ENCODE measurements at places on chromosomes 2 and 18.
A peak's percentile ranks its signal among the peaks of the same experiment; 100 is the strongest.

- DNase-seq = no peak
These were observed 117.0 kb downstream of the GRB14 start for GRCh38 chr2:164504253-164504652.

- no peak for DNase-seq
These were observed 88.0 kb downstream of the FTCDNL1 start for GRCh38 chr2:199762963-199763362.

GRCh38 chr18:41155910-41156851 lies 798.9 kb upstream of the PIK3C3 start:
- no peak for DNase-seq

DNA sequence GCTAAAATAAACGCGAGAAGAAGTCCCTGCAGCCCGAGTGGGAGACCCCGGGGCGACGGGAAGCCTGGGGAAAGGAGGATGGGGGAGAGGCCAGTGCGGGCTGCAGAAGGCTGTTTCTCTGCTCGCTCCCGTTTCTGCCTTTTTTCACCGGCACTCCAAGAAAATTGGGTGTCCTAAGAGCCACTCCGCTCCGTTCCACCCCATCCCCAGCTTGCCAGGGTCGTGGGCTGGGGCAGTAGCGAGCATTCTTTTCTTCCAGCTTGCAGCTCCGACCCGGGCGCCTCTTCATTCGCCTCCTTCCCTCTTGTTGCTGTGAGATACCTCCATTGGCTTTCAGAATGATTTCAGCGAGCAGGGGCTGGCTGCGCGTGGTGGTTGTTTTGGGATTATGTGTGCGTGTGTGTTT lies 1.1 kb downstream of the HOXD3 start:
- DNase-seq = no peak

- DNase-seq = peak; percentile 94
These were observed 54.7 kb downstream of the BCL2 start for GRCh38 chr18:63264871-63265270.

DNA sequence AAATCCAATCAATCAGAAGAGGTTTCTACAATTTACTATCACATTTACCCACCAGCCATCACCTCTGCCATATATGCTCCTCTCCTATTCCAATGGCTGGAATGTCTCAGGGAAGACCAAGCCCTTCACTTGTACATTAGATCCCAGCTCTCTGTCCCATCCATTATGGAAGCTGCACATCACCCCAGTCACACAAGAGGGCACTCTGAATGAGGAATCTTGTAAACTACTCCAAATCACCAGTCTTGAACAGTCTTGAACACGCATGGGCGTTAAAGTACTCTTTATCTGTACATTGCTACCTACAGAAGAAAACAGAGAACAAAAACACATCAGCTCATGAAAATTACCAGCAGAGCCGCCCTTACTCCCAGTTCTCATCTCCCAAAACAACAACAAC lies 38.7 kb downstream of the ZC3H8 start:
- no peak for DNase-seq

DNA sequence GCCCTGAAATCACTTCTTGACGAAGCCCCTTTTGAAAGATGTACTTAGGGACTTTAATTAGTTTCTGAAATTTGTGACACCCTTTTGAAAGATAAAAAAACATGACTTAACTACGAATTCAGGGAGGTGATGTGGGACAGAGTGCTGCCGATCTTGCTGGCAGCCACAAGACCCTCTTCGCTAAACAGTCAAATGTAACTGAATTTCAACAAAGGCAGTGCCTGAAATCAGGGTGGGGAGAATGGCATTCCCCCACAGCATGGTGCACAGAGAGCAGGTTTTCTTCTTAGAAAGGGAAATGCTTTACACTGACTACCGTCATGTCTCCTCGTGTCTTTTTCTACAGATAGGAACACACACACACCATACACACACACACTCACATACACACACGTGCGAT lies 640.2 kb upstream of the POU3F3 start:
- DNase-seq = no peak

DNA sequence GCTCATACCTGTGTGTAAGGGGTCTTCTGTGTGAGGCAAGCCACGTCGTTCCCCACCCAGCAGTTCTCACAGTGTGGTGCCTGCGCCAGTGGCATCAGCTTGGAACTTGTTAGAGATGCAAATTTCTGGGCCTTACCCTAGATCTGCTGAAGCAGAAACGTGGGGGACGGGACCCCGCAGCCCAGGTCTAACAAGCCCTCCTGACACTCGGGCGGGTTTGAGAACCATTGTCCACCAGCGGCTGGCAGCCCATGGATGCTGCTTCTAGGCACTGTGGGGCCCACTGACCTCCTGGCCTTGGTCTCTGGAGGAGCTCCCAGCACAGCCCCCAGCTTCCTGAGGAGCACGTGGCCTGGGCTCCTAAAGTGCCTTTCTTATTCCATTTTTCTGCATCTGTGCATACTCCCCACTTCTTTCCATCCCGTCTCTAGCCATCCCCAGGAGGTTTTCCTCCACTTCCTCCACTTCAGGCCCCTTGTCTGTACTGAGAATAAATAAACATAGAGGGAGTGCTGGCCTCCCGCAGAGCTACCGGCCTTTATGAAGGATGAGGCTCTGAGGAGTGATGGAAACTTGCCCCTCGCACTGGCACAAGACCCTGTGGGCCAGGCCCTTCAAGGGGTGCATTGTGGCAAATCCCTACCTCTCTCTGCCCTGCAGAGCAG lies 94.3 kb downstream of the GALR1 start:
- DNase-seq = no peak

DNA sequence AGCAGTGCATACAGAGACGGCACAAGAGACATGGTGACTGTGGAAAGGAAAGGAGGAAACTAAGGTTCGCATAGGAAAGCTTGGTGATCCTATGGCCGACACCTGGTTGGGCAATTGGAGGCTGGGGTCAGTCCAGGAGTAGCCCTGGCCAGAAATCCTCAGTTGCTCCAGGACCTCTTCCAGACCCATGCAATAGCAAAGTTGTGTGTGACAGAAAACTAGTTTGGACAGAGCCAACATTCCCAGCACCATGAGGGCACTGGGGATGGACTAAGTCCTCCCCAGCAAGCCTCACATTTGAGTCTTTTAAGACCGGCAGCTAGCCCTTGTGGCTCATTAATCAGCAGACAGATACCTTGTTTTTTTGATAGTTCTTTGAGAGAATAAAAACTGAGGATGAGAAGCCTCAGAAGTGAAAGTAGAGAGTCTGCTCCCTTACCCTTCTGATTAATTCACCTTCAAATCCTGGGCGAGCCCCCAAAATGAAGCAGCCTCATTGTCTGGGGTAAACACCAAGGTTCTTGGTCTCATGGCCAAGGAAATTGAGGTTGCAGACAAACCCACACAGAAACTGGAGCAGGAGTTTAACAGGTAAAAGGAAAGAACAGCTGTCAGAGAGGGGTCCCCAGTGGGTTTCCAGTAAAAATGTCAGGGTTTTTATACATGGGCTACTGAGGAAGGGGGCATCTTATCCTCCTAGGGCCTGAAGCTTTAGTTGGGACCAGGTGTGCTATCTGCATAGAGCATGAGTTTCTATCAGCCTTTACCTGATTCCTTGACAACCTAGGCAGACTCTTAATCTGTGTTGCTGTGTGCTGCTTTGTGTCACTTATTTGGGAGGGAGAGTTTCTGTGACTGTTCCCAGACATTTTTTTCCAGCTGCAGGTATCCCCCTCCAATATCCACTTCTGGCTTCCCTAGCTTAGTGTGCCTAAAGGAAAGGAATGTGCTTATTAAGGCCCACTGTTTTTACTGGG lies 39.1 kb downstream of the STK17B start:
- no peak for DNase-seq

- no peak for DNase-seq
These were observed 98.5 kb downstream of the EXOC6B start for GRCh38 chr2:72727356-72727755.

GRCh38 chr18:64244571-64244970 lies 95.7 kb upstream of the LINC00305 start:
- no peak for DNase-seq

DNA sequence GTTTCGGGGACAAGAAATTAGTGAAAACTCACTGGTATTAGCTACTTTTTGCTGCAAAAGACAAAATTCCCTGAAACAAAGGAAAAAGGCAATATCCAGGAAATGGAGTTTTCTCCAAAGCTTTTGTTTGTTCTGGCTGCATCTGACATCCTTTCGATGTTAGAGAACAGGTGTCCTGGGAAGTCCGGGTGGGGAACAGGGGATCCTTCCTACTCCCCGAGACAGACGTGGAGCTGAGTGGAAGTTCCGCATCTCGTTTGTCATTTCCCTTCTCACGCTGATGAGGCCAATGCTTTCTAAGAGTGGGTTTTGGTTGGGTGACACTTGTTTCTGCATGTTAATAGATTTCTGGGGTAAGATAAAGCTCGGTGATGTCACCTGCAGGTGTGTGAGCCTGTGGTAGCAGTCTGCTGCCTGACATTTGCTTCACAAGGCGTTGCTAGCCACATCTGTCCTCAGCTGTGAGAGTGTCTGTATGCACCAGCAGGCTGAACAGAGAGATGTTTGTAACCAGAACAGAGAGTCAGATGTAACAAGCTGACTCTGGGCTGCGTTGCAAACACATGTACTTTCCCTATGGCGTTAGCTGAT lies 125.9 kb downstream of the ACOXL start:
- no peak for DNase-seq

GRCh38 chr2:233075141-233075965 lies 15.2 kb downstream of the INPP5D start:
- no peak for DNase-seq

GRCh38 chr2:233663911-233664310 lies 7.8 kb upstream of the UGT1A9 start:
- no peak for DNase-seq

- DNase-seq = no peak
These were observed 32.7 kb upstream of the ZNF638 start for GRCh38 chr2:71298914-71299313.

- no peak for DNase-seq
These were observed 29.7 kb downstream of the INPP5D start for GRCh38 chr2:233089851-233090250.

Measured in DMS79 (cell line).